ENCODE measurements at places on chromosomes 2 and 18. TPM values are rescaled to one million over a fixed set of nuclear protein-coding genes. Genes with fewer than 3 reads are reported as not detected.

DNA sequence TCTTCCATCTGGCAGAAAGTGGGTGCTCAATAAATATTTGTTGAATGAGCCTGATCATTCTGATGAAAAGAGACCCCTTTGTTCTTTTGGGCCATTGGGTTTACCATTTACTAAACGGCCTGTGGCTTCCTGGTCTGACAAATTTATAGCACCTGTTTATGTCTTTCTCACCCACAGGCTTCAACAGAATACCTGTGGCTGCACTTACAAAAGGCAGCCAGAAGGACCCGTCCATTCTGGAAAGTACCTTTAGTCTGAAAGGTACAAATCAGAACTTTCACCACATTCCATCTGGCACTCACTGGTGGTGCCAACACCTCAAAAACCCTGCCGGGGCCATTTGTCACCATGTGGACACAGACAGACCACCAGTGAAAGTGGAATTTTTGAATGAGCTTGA lies 167.5 kb downstream of the ETAA1 start:
- DNase-seq: no peak

- DNase-seq: no peak
These were observed 70.8 kb downstream of the MYO3B start for GRCh38 chr2:170248574-170249393.

DNA sequence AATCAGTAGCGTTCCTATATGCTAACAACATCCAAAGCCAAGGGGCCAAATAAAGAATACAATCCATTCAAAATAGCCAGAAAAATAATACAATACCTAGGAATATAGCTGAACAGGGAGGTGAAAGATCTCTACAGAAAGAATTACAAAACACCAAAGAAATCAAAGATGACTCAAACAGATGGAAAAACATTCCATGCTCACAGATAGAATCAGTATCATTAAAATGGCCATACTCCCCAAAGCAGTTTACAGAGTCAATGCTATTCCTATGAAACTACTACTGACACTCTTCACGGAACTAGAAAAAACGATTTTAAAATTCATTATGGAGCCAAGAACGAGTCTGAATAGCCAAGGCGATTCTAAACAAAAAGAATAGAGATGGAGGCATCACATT lies 57.4 kb downstream of the CCBE1 start:
- no peak for DNase-seq

GRCh38 chr2:241858206-241859016 lies at the start of gene PDCD1:
Gene PDCD1, minus strand, starts transcription at chr2:241858894. Its CDS starts 56 bp downstream, at chr2:241858838.
- DNase-seq: no peak

- no peak for DNase-seq
These were observed 1.1 kb upstream of the HDHD2 start for GRCh38 chr18:47151439-47151838.

GRCh38 chr2:28607730-28608499 lies 112.1 kb downstream of the PLB1 start:
- no peak for DNase-seq

GRCh38 chr2:84492571-84492970 lies 23.7 kb upstream of the DNAH6 start:
- no peak for DNase-seq

DNA sequence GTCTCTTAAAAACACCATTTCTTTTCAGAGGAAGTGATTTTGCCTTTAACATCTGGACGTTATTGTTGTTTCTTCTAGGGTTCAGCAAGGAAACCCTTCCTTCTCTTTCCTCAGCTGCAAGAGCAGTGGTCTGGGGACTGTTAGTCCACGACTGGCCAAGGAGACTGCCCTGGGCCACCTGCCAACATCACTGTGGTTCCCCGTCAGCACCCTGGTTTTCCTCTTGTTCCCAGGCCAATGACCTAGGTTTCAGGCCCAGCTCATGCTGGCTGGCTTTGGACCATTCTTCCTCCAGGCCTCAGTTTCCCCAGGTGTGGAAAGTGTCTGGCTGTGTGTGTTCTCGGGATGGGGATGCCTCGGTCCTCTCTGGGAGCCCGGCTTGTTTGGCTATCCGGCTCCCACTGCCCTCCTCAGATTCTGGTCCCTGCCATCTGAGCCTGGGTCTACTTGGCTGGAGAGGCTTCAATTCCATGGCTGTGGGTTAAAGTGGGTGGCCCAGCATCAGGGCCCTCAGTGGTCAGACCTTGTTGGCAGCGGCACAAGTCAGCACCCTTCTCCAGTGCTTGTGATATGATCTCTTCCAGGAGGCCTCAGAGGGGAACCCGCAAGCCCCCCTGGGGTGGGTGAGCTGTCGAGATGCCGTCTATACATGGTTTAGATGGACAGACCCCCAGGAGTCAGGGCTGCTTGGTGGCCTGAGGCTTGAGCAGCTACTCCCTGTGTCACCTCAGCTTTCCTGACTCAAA lies 234.3 kb upstream of the HS6ST1 start:
- no peak for DNase-seq

DNA sequence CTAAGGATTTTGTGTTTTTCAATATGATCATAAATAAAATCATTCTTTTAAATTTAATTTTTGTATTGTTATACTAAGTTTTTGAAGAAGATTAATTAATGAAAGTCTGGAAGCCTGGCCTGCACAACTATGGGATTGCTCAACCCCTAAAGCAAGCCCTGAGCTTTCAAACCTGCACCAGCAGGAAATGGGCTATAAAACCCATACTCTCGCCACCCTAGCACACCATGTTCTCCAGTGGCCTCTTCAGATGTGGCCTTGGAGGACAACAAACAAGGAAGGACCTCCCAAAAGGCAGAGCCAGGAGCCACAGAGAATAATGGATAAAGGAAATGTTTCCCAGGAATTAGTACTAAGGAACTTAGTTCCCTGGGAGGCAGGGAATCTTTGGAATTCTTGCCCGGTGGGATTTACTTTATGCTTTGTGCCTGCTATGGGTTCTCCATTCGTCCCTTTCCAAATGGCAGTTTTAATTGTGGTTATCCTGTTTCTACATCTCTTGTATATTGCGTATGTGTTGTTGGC lies 212.5 kb downstream of the ZFP36L2 start:
- no peak for DNase-seq

- no peak for DNase-seq
These were observed 307.3 kb downstream of the GBX2 start for GRCh38 chr2:235860871-235861270.

- no peak for DNase-seq
These were observed 288.7 kb downstream of the LPIN1 start for GRCh38 chr2:12035029-12035720.

GRCh38 chr2:52431352-52431760 lies 1336.2 kb upstream of the CHAC2 start:
- no peak for DNase-seq

DNA sequence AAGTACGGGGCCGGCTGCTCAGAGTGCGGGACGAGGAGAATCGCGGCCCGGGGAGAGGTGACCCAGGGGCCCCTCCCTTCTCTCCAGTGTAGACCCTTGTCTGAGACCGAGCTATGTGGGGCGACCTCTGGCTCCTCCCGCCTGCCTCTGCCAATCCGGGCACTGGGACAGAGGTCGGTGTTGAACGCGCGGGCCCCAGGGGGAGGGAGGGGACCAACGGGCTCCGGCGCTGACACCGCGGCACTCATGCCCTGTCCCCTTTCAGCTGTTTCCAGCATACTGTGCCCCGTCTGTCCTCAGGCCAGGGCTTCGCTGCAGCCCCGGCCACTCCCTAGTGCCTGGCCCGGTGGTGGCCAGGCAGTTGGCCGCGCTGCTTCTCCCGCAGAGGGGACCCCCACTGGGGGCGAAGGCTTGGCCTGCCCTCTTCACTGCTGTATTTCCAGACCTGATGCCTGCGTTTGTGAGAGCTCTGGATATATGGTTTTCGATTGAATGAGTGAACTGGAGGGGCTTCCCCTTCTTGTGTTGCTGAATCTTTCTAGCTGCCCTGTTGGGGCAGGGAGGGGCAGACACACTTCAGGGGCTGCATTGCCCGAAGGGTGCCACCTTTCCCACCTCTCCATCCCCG lies 809 bp downstream of the DBI start:
- no peak for DNase-seq

- no peak for DNase-seq
These were observed 299.6 kb upstream of the ZNF521 start for GRCh38 chr18:25651553-25651952.

GRCh38 chr2:146661473-146662096 lies 1183.2 kb upstream of the ACVR2A start:
- DNase-seq: peak; percentile 45

DNA sequence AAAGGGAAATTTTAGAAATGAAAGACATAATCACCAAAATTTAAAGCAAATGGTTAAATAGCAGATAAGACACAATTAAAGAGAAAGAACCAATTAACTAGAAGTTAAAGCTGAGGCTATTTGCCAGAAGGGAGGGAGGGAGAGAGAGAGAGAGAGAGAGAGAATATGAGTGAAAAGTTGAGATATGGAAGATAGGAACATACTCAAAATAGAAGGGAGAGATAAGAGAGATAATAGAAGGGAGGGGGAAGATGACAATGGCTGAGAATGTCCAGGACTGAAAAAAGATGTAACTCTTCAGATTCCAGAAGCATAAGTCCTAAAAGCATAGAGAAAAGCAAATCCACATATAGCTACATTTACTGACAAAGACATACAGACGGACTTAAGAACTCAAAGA lies 17.1 kb upstream of the AAK1 start:
- DNase-seq: no peak

GRCh38 chr2:9260464-9260918 lies 53.9 kb downstream of the ASAP2 start:
- DNase-seq: no peak

DNA sequence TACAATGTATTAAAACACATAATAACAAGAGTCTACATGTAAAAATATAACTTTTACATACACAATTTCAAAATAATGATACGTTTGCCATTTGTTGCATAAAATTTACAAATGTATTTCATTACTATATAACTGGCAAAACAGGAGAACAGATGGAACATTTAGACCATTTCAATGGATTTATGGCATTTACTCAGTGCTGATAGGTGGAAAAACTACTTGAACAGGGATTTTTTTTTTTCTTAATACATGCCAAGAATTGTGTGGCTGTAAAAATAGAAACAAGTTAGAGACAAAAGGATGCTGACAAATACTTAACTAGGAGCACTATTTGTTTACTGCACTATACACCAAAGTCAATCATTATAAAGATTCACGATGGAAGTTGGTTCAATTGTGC lies 266.8 kb upstream of the CCDC68 start:
- no peak for DNase-seq

DNA sequence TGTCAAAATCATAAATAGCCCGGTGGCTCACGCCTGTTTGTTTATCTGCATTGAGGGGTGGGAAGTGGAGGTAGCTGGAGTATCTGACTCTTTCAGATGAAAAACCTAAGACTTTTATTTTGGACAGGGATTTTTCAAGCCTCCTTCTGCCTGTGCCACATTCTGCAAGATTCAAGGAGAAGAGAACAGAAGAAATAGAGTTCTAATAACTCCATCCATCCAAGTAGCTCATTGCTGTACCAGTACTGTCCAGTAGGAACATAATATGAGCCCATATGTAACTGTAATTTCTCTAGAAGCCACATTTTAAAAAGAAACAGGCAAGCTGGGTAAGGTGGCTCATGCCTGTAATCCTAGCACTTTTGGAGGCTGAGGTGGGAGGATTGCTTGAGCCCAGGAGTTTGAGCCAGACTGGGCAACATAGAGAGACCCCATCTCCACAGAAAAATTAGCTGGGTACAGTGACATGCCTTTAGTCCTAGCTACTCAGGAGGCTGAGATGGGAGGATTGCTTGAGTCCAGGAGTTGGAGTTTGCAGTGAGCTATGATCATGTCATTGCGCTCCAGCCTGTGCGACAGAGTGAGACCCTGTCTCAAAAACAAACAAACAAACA lies 35.4 kb upstream of the NT5DC4 start:
- DNase-seq: no peak

- no peak for DNase-seq
These were observed 277.0 kb upstream of the ZEB2 start for GRCh38 chr2:144796936-144797335.

GRCh38 chr2:86677816-86678215 lies 42.3 kb upstream of the RMND5A start:
- DNase-seq: no peak

GRCh38 chr2:8314063-8314462 lies 367.8 kb upstream of the ID2 start:
- no peak for DNase-seq

DNA sequence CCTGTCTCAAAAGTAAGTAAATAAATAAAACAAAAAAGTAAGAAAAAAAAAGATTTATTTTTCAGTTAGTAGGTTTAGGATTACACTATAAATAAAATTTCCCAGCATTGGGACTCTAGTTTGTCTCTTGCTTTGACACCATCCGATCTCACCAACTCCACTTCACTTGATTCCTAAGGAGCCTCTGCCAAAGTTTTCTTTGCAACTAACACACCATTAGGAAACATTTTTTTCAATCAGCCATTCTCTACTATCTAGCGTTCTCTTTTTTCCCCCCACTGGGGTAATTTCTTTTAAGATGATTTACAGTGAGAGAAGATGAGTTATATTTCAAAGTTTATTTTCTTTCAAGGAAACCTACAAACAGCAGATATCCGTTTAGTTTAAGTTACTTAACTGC lies 10.6 kb upstream of the NEMP2 start:
- no peak for DNase-seq

DNA sequence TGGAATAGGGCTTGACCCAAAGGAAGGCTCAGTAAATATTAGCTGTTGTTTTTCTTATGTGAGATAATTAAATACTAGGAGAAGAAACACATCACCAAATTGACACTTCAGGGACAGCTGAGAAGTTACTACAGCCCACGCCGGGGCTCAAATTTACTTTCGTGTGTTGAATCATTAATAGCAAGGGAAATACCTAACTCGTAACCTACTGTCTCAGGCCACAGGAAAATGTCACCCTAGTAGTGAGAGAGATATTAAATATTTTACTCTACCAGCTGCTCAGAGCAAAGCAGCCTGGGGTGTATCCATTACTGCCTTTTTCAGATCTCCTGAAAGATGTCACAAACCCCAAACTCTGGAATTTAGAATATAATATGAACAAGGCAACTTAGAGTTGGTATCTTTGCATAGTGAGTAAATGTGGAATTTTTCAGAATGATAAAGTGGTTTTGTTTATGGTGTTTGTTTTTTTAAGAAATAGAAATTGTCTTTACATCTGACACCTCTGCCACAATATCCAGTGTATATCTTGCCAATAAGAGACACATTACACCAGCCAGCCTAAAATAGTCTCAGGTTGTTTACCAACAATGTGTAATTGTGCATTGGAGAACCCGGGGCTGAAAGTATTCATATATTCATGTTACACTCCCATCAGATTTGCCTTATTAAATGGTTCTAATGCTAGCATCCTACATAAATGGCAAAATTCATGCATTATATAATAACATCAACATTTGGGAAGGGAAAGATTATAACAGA lies 48.4 kb downstream of the ATP8B1 start:
- DNase-seq: no peak

GRCh38 chr2:28445448-28446258 lies 50.2 kb upstream of the PLB1 start:
- peak; percentile 80 for DNase-seq

The SERPINB4 gene
- not detected for total RNA-seq

The ZAP70 gene
- total RNA-seq: not detected

The CAPN14 gene
- total RNA-seq: not detected

The MEX3C gene
- 53.0 TPM for total RNA-seq

The CACNB4 gene
- total RNA-seq: 0.20 TPM

The MLPH gene
- 81.6 TPM for total RNA-seq
